ENCODE measurements at places on chromosomes 13 and 19.

GRCh38 chr13:73876323-73876722, 257.9 kb downstream of the KLF12 start:
- DNase-seq, result no peak

GRCh38 chr19:39474139-39474620, 6.5 kb upstream of the TIMM50 start:
- peak; percentile 30 for DNase-seq

- no peak for DNase-seq
Measured at GRCh38 chr13:112900226-112900600, 68.8 kb upstream of the MCF2L start.

DNA sequence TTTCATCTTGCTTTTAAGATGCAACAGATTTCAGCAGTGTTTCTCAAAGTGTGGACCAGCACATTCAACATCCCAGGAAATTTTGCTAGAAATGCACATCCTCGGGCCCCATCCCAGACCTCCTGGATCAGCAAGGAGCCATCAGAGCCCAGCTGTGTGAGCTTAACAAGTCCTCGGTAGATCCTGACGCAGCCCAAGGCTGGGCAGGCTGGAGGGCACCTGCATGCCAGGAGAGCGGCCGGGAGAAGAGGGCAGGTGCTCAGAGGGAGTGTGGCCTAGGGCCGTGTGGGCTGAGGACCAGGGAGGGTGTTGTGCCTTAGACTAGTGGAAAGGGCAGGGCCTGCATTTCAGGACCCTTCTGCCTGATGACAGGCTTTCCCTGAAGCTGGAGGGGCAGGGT, 2.2 kb upstream of the MCF2L start:
- no peak for DNase-seq

- DNase-seq, result no peak
Measured at GRCh38 chr19:1459479-1459878, 9.6 kb downstream of the APC2 start.

DNA sequence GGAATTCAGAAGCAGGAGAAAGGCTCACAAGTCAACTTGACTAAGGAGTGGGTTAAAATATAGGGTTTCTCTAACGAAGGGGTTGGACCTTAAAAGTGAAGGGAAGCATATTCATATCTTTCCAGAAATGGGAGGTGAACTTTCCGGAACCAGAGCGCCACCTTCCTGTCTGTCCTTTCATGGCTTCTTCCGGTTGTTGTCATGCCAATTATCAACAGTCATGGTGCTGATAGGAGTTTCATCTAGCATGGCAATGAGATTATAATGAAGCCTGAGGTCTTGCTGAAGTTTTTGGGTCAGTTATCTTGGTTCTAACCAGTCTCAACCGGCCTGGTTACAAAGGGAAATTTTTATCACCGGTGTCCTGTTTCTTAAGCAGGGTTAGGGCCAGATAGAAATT, 162.9 kb upstream of the NBEA start:
- no peak for DNase-seq

DNA sequence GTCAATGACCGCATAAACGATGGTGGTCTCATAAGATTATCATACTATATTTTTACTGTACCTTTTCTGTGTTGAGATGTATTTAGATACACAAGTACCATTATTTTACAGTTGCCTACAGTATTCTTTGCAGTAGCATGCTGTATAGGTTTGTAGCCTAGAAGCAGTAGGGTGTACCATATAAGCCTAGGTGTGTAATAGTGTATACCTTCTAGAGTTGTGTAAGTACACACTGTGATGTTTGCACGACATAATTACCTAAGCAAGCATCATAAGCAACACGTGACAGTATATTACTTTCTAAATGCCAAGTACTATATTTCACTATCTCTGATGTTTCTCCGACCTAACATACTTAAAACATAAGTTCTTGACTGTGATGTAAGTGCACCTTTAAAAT, 2.7 kb downstream of the LPAR6 start:
- no peak for DNase-seq

DNA sequence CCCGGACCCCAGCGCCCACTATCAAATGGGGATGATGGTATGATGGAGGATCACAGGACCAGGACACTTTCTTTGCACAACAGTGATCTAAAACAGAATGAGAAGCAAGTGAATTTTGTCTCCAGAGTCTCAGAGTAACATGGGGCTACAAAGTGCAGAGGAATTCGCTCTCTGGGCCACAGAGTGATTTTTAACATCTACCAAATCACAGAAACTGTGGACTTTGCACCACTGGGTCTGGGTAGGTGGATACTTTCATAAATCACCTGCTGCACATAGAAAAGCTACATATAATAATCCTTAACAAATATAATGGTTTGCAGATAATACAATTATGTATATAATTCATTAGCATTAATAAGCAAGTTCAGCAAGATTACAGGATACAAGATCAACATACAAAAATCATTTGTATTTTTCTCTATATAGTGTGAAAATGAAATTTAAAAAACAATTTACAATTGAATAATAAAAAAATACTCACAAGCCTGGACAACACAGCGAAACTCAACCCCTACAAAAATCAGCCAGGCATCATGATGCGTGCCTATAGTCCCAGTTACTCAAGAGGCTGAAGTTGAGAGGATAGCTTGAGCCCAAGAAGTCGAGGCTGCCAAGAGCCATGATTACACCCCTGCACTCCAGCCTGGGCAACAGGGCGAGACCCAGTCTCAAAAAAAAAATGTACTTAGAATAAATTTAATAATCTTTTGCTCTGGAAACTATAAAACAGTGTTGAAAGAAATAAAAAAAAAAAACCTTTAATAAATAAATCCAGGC, 60.3 kb upstream of the EEF1AKMT1 start:
- no peak for DNase-seq

GRCh38 chr13:44664308-44664707, 88.2 kb upstream of the TSC22D1 start:
- no peak for DNase-seq

GRCh38 chr13:49932066-49932465, 4.1 kb downstream of the SPRYD7 start:
- no peak for DNase-seq

- no peak for DNase-seq
Measured at GRCh38 chr13:20348018-20348417, 115.9 kb upstream of the GJB6 start.

- no peak for DNase-seq
Measured at GRCh38 chr13:72431981-72432682, 295.3 kb downstream of the MZT1 start.

- DNase-seq, result no peak
Measured at GRCh38 chr13:40031031-40031430, 375.6 kb downstream of the COG6 start.
